ENCODE measurements at places on chromosomes 11 and 22. TPM values are rescaled to one million over a fixed set of nuclear protein-coding genes. Genes with fewer than 3 reads are reported as not detected.

- peak; percentile 81 for DNase-seq
Observed at GRCh38 chr22:27212617-27213177, 555.3 kb downstream of the MIAT start.

- DNase-seq = no peak
Observed at GRCh38 chr22:27097506-27097905, 440.1 kb downstream of the MIAT start.

GRCh38 chr11:526192-526591 is 9.2 kb downstream of the HRAS start:
- DNase-seq = no peak

DNA sequence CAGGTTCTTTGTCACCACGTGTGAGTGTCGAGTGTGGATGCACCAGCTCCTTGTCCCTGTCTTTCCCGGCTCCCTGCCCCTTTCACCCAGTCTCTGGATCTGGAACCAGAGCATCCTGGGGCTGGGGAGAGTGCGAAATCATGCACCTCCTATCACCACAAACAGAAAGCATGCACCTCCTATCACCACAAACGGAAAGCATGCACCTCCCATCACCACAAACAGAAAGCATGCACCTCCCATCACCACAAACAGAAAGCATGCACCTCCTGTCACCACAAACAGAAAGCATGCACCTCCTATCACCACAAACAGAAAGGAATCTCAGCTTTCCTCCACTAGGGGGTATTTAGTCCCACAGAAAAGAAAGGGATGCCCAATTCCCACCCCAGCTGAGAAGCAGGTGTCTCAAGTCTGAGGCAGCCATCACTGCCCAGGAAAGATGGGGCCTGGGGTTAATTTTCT is 5.9 kb upstream of the GLB1L3 start:
- DNase-seq = no peak

DNA sequence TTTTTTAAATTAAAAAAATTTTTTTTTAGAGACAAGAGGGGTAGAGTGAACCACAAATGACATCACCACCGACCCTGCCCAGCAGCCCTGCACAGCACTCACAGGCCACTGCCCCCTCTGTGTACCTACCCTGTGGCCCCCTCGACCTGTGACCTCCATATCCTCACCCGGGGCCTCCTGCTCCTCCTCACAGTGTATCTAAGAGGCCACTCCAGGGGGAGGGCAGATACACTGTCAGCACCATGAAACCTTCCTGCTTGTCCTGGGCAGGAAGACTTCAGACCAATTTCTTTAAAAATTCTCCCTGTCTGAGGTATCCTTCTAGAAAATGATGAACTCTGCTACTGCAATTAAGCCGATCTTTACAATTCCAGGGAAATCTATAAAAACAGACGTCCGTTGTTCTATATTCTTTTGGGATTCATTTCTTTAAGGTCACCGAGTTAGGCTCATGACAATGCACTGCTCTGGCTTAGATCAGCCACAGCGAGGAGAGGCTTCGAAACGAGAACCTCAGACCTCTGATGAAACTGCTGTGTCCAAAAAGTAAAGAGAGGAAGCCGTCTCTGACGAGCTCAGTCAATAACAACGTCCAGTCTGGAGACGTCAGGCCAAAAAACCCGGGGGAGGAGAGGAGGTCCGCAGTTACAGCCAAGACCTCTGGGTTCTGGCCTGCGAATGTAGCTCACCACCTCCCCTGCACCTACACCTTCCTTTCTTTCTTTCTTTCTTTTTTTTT is 17.5 kb downstream of the NFAM1 start:
- DNase-seq = no peak

GRCh38 chr11:78138694-78139421 is 568 bp downstream of the ALG8 start:
- peak; percentile 3 for DNase-seq

DNA sequence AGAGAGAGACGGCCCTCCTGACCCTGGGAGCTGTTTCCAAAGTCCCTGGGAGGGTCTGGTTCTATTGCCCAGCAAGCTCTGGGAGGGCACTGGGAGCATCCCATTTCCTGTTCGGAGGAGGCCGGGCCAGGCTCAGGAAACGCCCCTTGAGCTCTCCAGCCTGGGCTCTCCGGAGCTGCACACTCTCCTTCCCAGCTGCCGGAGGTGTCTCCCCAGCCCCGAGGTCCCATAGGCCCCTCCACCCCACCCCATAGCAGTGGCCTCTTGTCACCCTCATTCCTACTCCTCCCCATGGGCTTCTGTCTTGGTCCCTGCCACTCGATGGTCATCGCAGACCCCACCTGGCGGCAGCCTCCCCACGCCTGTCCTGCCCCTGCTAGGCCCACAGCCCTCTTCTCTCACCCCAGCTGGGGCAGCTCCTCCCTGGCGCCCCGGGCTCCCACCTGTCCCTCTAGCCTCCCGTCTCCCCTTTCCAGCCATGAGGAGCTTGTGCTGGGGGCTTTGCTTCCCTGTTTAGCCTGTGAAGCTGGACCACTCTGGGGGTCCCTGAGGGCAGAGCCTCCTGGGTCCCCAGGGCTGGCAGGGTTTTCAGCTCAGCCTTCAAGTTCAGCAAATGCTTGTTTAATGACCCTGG is 2.8 kb downstream of the TSPAN32 start:
- no peak for DNase-seq

GRCh38 chr22:36360871-36361383 is 26.8 kb downstream of the MYH9 start:
- no peak for DNase-seq

GRCh38 chr11:95093548-95093947 is 3.9 kb downstream of the ENDOD1 start:
- no peak for DNase-seq

- DNase-seq = no peak
Observed at GRCh38 chr11:86151174-86152005, 82.5 kb upstream of the PICALM start.

GRCh38 chr22:22903355-22903777 is 15.8 kb downstream of the IGLL5 start:
- no peak for DNase-seq

Gene TEX12
- not detected for total RNA-seq

Gene NXPE4
- total RNA-seq = not detected

Gene C1QTNF5
- total RNA-seq = not detected

Gene AGBL2
- total RNA-seq = 0.49 TPM
